Effector memory CD4-positive, alpha-beta T cell (primary cell): ENCODE measurements at places on chromosomes 11 and 22.
A peak's percentile ranks its signal among the peaks of the same experiment; 100 is the strongest.

DNA sequence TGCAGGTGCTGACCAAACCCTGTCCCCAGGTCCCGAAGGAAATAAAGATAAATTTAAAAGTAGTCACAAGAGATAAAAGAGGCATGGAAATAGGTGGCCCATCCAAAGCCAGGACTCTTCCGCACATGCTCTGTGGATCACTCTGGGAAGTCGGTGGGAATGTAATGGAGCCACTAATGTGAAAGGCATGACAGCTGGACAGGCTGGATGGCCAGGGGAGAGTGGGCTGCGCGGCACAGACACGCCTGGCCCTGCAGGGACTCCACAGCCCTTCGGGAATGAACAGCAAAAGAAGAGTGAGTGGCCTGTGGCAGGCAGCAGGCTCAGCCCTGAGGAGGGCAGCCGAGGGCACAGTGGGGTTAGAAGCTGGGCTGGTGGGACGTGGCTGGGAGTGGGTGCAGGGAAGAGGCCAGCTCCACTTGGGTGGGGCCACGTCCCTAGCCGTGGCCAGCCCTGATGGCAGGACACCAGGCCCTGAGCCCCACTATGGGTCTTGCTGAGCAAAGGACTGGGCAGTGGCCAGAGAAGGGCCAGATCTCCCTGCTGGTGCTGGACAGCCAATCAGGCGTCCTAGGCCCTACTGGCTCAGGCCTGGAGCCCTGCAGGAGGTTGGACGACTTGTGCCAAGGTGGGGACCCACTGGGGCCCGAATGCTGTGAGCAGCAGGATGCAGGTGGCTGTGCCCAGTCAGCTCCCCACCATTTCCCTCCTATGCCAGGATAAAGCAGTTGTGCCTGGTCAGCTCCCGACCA lies 31.3 kb upstream of the GNB1L start:
- DNase-seq = no peak

DNA sequence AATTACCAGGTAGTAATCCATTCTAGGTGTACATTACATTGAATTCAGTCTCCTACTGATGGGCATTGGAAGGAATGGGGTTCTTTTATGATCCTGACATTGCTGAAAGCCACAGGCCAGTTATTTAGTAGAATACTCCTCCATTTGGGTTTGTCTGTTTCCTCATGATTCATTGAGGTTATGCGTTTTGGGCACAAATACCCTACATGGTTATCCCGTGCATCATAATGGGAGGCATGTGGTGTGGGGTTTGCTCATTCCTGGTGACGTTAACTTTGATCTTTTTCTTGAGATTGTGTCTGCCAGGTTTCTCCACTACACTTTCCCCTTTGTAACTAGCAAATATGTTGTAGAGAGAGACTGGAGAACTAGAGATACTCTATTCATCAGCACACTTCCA lies 5.5 kb downstream of the FOLR3 start:
- no peak for DNase-seq

GRCh38 chr11:69241844-69242243 lies 52.1 kb upstream of the MYEOV start:
- no peak for DNase-seq

DNA sequence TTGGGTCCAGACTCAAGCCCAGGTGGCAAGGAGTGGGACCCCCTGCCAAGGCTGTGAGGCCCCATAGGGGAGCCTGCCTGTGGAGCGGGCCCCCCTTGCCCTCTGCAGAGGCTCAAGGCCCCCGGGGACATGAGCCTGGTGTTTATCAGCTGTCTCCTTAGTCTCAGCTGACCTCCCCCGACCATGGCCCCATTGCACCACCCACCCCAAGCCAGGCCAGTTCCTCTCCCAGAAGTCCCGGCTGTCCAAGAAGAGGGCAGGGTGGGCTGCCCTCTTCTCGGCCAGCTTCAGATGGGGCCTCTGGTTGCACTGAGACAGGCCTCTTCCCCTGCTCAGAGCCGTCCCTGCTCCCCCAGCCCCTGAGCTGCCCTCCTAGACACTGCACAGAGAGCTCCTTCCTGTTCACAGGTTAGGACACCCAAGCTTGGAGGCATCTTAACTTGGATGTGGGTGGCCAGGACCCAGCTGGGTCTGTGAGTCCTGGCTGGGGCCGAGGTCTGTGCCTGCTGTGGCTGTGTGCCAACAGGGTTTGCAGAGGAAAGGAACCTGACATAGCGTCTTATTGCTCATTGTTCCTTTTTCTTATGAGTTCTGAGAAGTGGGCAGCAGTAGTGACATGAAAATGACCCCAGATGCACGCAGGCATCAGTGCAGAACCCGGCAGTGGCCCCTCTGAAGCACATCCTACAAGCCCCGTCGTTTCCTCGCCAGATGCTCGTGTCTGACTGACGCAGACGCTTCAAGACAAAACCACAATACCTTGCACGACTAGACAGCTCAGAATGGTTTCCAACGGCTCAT lies 5.4 kb downstream of the TRABD start:
- peak; percentile 73 for DNase-seq

DNA sequence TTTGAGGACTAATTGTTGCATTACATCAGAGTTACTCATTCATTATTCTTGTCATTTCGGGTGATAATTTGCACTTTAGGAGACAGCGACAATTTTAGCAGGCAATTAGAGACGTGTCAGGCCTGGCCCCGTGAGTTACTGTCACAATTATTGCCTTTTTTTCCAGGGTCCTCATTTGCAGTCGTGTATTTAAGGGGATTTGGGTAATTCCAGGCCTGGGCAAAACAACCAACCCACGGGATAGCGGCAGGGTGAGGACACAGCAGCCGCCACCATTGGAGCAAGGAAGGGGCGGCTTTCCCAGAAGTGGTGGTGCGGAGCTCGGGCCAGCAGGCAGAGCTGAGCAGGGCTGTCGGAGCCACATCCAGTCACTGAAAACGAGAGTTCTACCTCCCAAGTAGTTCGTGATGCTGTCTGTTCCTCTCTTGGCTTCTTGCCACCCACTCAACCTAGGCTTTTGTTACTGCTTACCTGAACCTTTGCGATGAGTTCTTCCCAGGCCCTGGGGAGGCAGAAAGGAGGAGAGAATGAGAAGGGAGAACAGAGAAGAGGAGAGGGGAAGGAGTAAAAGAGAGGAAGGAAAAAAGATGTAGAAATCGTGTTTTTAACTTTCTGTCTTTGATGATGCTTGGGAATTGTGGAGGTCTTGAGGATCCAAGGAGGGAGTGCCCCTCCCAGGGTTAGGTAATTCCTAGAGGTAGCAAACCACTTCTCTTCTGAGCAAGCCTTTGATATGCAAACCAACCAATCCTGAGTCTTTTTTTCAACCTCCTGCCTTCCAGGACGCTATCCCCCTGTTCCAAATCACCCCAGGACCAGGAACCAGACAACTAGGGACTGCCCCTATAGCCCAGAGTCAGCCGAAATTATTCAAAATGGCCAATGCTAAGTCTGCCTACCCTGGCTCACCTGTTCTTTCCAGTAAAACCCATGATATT lies 236.1 kb downstream of the MIAT start:
- no peak for DNase-seq
